Right forelimb (tissue), 1 donor: ENCODE measurements at places on chromosomes 3 and 15.

GRCh38 chr3:189900578-189900977 lies 220.1 kb downstream of the P3H2 start:
- DNase-seq: no peak

GRCh38 chr3:11650391-11650790 lies 6.7 kb upstream of the VGLL4 start:
- no peak for DNase-seq

DNA sequence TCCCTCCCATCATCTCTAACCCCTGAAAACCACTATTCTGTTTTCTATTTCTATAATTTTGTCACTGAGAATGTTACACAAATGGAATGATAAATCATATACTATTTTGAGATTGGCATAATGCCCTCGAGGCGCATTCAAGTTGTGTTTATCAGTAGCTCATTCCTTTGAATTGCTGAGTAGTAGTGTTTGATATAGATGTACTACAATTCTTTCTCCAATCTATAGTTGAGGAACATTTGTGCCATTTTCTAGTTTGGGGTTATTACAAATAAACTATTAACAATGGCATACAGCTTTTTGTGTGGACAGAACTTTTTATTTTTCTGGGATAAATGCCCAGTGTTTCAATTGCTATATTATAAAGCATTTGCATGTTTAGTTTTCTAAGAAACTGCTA lies 86.0 kb downstream of the CCR1 start:
- no peak for DNase-seq

DNA sequence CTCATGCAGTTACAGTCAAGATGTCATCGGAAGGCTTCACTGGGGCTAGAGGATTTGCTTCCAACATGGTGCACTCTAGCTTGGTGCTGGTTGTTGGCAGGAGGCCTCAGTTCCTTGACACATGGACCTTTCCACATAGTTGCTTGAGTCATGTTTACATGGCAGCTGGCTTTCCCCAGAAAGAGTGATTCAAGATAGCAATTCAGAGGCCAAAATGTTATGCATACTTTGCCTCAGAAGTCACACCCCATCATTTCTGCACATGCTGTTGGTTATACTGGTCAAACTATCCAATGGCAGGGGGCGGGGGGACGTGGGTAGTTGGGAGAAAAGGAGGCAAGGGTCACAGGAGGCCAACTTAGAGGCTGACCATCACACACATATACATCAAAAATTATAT lies 58.7 kb downstream of the FOXB1 start:
- DNase-seq: no peak

DNA sequence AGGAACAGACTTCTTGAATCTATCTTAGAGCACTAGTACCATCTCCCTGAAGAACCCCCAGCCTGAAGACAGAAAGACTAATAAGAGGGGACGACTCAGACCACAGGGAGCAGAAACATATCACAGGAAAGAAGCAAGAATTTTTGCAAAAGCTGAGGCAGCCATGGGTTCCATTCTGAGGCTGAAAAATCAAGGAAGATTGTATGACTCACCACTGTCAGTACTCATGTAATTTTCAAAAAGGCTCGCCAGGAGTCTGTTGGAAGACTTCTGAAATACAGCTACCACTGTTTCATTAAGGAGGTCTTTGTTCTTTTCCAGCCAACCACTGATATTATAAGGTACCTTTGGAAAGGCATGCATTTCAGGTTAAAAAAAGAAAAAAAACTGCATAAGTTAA lies 47.5 kb downstream of the MYH15 start:
- DNase-seq: no peak

DNA sequence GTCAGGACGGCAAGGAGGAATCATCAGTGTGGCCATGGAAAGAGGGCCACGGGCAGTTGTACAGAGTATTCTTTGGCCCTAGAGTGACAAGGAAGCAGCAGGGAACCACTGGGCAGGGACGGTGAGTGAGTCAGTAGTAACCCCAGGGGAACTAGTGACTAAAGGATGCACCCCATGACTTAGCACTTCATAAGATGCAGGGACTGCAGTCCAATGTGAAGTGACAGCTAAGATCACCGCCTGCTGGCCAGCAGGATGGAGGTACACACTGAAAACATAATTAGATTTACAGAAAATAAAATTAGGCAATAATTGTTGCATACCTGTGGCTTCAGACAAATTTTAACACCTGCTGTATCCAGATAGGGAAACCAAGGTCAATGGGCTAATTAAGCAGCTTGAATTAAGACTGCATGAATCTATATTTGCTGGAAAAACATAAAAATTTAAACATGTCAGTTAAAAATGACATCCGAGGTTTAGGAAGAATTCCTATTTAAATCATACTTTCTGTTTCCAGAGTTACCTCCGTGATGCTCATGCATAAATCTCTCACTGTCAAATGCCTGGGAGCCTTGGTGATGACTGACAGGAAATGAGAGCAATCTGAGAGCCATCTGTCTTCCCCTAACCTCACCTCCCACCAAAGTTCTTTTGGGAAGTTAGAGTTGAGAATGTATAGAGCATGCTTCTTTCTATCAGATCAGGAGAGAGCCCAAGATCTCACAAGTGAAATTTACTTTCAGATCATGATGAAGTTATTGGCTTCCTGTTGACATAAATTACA lies 56.5 kb downstream of the DCLK3 start:
- DNase-seq: no peak

DNA sequence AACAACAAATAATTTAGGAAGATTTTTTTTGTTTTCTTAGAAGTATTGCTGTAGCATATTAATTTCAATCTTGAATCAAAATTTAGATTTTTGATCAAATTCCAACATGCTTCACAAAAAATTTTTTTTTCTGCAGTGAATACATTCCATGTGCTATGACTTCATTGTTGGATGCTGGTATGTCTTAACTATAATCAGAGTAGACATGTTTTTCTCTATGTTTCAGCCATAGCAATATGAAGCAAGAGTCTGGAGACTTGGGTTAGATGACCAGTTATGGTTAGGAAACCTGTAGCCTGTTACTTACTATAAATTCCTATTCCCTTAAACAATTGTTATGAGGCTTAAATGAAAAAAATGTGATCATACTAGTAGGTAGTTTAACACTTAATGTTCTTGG lies 176.1 kb upstream of the CHL1 start:
- no peak for DNase-seq

GRCh38 chr3:53161820-53162671 lies 1.0 kb downstream of the PRKCD start:
- no peak for DNase-seq

- no peak for DNase-seq
These were observed 45.5 kb downstream of the HPS3 start for GRCh38 chr3:149174901-149175300.

DNA sequence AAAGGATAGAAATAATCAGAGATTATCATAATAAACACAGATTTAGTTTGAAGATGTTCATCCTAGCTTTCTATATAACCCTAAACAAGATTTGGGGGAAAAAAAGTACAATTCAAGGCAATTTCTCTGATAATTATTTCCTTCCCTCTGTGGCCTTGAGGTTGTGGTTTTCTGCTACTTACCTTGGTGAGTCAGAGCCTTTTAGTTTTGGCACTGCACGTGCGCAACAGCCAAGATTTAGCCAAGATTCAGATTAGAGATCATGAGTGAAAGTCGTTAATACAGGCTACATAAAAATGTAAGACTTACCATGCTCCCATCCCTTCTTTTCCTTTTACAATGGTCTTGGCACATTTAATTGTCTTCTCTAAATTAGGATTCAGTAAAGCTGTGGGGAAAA lies 6.7 kb downstream of the LYZL4 start:
- DNase-seq: no peak

DNA sequence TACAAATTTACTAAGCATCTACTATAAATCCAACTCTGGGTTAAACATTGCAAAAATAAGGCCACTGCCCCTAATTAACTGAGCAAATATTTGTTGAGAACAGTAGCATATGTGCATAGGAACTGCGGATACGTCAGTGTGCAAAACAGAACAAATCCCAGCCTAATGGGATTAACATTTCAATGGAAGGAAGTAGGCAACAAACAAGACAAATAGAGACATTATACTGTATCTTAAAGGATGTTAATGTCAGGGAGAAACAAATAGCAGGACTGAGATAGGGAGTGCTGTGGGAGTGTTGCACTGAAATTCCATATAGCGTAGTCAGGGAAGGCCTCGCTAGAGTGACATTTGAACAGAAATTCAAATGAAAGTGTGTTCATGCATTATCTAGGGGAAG lies 89.7 kb upstream of the KCNAB1 start:
- DNase-seq: no peak
